Omental fat pad (tissue), 4 donors: ENCODE measurements at places on chromosomes 2 and 18. TPM values are rescaled to one million over a fixed set of nuclear protein-coding genes. Genes with fewer than 3 reads are reported as not detected.

CDH19 gene
- 0.56 TPM for total RNA-seq

DNA sequence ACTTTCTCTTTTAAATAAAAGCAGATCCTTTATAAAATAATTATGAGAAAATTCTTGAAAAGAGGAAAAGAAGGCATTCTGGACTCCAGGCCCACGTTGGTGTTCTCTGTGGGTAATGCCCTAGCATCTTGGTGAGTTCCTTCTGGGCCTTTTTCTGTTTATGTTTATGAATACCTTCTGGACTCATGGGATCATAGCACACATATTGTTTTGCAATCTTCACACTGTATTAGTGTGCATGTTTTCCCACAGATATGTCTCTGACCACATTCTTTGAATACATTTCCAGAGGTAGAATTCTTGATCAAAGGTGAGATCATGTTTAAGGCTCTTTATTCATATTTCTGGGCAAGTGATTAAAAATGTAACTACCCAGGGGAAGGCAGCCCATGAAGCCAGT is 15.9 kb downstream of the GLI2 start:
- no peak for DNase-seq

GRCh38 chr18:63326011-63326410 is 6.4 kb upstream of the BCL2 start:
- no peak for DNase-seq

GRCh38 chr2:183011743-183012142 is 26.5 kb downstream of the NCKAP1 start:
- no peak for DNase-seq

GRCh38 chr18:51153659-51154371 is 43.7 kb downstream of the MEX3C start:
- DNase-seq: no peak

GRCh38 chr2:19574778-19575260 is 216.4 kb upstream of the OSR1 start:
- DNase-seq: no peak

GRCh38 chr2:101696272-101697123 is 1.0 kb upstream of the MAP4K4 start:
- DNase-seq: no peak

- no peak for DNase-seq
These were observed 1.1 kb downstream of the ENOSF1 start for GRCh38 chr18:711310-711656.
